ENCODE measurements at places on chromosomes 6 and 20.

DNA sequence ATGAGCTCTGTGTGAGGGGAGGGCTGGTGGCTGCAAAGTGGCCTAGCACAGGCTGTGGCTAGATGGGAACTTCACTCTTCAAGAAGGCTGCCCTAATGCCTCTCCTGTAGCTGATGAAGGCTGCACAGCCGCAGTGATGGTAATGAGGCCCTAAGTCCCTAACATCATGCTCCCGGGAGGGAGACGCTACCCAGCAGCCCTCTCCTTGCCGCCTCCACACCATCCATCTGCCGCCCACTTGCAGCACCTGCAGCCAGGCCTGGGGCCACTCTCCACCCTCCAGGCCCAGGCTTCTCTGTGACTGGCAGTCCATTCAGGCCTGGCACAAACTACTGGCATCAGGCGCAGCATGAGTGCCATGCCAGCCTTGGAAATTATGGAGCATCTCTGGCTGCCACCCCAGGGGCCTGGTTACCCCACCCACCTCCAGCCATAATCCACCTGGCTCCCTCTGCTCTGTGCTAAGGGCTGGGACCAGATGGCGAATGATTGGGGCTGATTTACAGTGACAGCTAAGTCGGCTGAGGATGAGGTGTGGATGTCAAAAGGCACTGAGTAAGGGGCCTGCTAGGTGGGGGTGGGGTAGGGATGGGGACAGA lies 284.2 kb downstream of the LRFN2 start:
- no peak for DNase-seq

DNA sequence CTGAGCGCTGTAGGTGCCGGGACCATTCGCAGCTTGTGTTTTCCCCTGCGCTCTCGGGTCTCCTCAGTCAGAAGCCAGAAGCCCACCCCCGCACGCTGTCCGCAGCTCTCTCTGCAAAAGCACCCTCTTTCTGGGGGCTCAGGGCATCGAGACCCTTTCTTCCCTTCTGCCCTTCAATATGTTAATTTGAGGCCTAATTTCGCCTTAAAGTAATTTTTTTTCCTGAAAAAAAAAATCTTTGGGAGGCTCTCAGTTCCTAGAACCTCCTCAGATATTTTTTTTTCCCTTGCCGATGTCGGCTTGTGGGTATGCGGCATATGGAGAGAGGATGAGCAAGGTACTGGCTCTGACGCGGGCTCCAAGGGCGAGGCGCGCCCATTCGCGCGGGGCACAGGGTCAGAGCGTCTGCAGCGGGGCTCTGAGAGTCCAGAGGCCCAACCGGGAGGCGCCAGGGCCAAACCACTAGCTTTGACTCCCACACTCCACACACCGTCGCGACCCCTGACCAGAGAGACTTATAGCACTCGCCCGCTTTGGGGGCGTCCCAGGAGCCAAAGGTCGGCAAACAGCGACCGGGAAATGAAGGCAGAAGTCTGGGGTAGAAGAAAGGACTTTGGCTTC lies 893 bp downstream of the PRDM13 start:
- DNase-seq: no peak

DNA sequence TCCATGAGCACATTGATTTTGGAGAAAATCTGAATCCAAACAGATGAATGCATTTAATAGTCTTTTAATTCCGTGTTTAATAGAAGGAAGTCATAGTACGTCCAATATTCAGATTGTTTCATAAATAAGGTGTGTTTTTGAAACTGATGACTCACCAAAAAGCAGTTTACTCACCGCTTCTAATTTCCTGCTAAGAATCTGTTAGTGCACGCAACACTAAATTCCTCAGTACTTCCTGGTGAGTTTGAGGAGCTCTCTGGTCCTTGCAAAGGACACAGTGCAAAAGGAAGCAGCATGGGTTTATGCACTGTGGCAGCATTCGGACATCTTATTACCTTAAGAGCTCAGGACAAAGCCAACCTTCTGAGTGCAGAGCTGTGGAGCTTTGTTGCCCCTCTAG lies 2.3 kb upstream of the ADGRF1 start:
- DNase-seq: no peak

GRCh38 chr6:39800034-39801032 lies 8.2 kb downstream of the DAAM2 start:
- no peak for DNase-seq

- DNase-seq: no peak
These were observed 67.9 kb downstream of the CDYL start for GRCh38 chr6:4844108-4844507.

GRCh38 chr6:43125119-43125518 lies 46.0 kb upstream of the SRF start:
- no peak for DNase-seq

DNA sequence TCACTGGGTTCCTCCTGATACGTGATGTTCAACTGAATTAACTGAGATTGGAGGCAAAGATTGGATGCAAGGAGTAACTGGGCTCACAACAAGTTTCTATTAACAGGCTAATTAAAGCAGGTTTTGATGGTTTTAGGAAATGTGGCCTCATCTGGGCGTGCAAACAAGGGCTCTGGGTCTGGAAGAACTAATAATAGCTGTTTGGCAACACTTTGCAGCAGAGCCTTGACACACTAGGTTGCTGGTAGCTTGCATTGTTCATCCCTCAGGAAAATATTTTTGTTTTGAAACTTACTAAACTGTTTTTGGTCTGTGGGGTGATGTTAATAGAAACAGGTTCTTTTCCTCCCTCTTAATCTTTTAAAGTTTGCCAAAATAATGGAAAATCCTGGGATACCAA lies 117.2 kb upstream of the CD93 start:
- DNase-seq: no peak

- DNase-seq: peak; percentile 32
These were observed 233.6 kb upstream of the BMP2 start for GRCh38 chr20:6533761-6534479.

DNA sequence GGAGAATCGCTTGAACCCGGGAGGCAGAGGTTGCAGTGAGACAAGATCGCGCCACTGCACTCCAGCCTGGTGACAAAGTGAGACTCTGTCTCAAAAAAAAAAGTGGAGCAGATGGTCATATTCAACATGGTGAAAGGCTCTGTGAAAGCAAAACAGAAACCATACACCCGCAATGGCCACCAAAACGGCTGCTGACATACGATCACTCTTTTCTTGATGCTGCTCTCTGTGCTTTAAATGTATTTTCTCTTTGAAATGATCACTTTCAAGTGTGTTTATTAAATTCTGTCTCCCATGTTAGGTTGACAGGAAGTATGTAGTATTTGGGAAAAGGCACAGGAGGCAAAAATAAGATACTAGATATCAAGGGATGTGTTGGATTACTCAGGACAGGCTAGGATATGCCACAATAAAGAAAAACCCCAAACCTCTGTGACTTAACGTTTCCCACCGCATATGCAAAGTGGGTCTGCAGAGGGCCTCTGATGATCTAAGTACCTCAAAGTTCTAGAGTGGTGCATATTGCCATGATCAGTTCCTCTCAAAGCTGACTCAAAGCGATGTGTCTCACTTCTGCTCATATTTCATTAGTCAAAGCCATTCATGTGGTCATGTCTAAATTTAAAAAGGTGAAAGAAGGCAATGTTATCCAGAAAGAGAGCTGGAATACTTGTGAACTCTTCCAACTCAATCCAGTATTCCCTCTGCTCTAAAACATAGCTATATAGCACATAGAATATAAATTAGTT lies 155.1 kb upstream of the SOX4 start:
- DNase-seq: no peak

DNA sequence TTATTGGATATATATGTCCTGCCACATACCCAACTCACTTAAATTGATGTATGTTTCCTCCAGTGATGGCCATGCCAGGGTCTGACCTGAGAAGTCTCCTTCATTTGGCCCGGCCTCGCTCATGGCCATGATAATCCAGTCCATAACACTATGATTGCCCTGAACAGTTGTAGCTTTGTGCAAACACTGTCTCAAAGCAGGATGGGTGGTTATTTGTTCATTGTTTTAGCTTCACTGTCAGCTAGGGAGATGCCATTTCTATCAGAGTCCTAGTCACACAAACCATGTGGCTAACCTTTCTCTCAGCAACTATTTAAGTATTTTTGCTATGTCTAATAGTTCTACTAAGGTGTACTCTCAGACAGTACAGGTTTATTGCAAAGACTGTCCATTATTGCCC lies 47.6 kb upstream of the ZNF337 start:
- DNase-seq: no peak

- DNase-seq: no peak
These were observed 284.8 kb downstream of the BTBD9 start for GRCh38 chr6:38354905-38355304.

DNA sequence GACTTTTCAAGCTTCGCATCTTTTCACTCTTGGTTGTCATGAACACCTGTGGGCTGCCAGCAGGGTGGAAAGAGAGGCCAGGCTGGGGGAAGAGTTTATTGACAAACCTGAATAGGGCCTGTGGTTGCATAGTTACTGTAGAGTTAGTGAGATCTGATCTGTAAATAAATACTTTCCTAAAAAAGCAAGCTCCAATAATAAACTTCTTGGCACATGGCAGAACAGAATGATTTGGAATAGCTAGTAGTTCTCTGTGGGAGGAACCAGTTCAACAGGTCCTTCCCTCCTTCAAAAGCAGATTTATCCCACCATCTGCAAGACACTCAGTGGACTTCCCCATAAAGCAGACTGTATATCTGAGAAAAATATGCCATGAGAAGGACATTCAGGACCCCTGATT lies 445.0 kb downstream of the HACE1 start:
- no peak for DNase-seq

- DNase-seq: no peak
These were observed 8.6 kb downstream of the GABRR1 start for GRCh38 chr6:89208551-89208950.

- DNase-seq: peak; percentile 27
These were observed 561.6 kb upstream of the CHD6 start for GRCh38 chr20:42179768-42180167.

DNA sequence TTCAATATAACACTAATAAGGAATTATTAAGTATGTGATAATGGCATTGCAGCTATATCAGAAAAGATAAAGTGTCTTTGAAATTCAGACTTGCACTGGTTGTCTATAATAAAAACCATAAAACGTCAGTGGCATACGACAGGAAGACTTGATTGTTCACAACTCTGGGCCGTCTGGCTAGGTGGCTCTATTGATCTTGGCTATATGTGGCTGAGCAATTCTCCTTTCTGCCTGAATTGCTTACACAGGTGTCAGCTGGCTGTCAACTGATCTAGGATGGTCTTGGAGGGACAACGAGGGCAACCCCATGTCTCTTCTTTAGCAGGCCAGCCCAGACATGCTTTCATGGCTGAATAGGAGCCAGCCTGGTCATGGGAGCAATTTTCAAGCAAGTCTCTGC lies 359.1 kb downstream of the QKI start:
- no peak for DNase-seq

- no peak for DNase-seq
These were observed 22.8 kb upstream of the CRIP3 start for GRCh38 chr6:43331470-43331869.

DNA sequence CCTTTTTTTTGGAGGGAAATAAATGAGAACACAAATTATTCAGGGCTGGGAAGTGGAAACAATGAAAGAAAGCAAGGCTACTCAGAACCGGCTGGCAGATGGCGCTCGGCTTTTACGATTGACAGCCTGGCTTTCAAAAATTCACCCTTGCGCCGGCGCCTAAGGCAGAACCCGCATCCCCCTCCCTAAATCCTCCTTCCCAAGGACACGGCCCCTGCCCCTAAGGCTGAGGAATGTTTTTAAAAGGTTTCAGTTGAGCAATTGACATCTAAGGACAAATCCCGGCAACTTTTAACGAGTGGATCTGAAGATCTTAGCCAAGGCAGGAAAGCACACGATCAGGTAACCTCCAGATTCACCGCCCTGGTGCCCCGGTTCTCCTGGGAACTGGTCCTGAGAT lies 16.3 kb downstream of the GNAS start:
- peak; percentile 68 for DNase-seq

DNA sequence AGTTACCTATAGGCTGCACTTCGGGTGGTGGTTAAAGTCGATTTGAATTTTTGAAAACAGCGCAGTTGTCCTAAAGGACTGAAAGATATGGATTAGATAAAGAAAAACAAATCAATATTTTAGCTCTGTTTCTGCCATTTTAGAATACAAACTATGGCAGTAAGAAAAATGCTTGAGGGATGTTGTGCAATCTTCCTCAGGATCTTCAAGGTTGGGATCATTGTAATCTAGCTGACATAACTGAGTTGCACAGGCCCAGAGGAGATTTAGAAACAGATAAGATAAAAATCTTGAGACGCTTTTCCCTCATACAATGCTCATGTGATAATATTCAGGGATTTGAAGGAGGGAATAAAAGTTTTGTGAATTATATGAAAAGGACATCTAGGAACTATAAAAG lies 926 bp downstream of the PEX3 start:
- DNase-seq: no peak

GRCh38 chr6:38656896-38657295 lies 17.2 kb upstream of the BTBD9 start:
- no peak for DNase-seq

- no peak for DNase-seq
These were observed 21.9 kb upstream of the SLC17A4 start for GRCh38 chr6:25732468-25733198.

DNA sequence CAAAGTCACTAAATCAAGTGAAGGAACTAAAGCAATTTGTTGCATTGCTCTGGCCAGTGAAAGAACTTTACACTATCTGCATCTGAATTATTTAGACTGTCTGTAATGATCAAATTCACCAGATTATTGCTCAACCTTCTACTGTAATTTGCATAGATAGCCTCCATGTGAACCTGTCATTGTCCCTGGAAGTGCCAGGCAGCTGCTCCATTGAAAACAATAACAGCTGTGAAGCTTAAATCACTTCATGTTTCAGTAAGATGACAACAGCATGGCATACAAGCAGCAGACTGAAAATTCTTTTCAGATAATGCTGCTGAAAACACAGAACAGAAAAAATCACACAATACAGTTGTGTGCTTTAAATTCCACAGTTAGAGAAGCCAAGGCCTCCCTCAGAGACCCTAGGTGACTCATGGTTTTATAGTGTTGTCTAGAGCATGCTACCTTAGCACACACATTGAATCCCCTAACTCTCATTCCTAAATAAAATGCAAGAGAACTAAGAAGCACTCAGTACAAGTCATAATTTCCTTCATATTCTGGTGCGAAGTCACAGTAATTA lies 248.9 kb downstream of the TPBG start:
- DNase-seq: no peak

DNA sequence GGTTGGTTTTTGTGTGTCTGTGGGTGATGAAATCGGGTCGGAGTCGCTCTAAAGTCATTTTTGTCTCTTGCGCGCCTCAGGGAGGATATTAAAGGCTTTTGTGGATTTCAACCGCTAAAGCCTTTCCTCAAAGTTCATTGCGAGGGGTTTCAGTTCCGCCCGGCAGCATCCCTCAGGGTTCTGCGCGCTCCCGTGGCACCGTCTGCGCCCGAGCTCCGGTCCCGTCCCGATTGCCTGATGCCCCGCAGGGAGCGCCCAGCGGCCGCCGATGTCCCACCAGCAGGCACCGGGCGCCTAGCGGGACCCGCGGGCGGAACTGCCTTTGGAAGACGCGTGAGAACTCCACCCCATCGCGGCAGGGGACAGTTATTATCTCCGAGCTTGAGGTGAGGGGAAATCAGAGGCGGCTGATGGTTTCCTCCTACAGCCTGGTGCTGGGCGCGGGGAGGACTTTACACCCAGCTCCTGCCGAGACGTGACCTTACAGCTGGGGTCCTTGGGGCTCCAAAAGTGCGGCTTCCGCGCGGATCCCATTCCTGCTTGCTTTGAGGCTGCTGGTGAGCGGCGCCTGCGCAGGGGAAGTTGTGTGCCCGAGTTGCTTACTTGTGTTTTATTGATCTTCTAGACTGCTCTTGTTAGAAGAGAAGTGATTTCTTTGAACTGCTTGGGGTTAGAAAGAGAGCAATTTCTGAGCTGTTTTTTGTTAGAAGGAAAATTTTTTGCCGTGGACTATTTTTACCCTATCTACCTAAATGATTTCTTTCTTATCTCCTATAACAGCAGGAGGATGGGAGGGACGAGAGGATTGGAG lies 27.1 kb downstream of the ULBP1 start:
- DNase-seq: no peak

All from left kidney (tissue), 8 donors.